ENCODE measurements at places on chromosomes 12 and 14. TPM values are rescaled to one million over a fixed set of nuclear protein-coding genes. Genes with fewer than 3 reads are reported as not detected.

- DNase-seq = no peak
Measured at GRCh38 chr14:99792210-99792535, 1.0 kb upstream of the EML1 start.

- peak; percentile 17 for DNase-seq
Measured at GRCh38 chr14:100048786-100049185, 16.4 kb upstream of the EVL start.

- no peak for DNase-seq
Measured at GRCh38 chr12:31664038-31664437, 4.5 kb downstream of the ETFBKMT start.

GRCh38 chr14:26959972-26960660 lies 362.3 kb upstream of the NOVA1 start:
- DNase-seq = no peak

FRMD6 gene
- 15.5 TPM for total RNA-seq

Data from SJCRH30 (cell line).